A549 treated with GW870086 at 1 μM for 4 hours (cell line): ENCODE measurements at places on chromosomes 2 and 18. TPM values are rescaled to one million over a fixed set of nuclear protein-coding genes. Genes with fewer than 3 reads are reported as not detected.

RUFY4 gene
- 0.23 TPM in 1 of 5 replicates, not detected in the others for total RNA-seq

PTPRN gene
- total RNA-seq = 0.95 to 1.9 TPM (median 1.5 TPM) in 5 replicates

CNGA3 gene
- 0.03 to 0.06 TPM in 2 of 5 replicates, not detected in the others for total RNA-seq

ITGB6 gene
- 0.59 to 0.91 TPM (median 0.78 TPM) in 5 replicates for total RNA-seq

PROKR1 gene
- total RNA-seq = 0.03 TPM in 1 of 5 replicates, not detected in the others

PRADC1 gene
- 18.0 to 25.6 TPM (median 23.6 TPM) in 5 replicates for total RNA-seq

TWIST2 gene
- total RNA-seq = 9.9 to 17.5 TPM (median 16.6 TPM) in 5 replicates

B3GNT7 gene
- total RNA-seq = 2.9 to 3.5 TPM (median 3.4 TPM) in 5 replicates

SFT2D3 gene
- total RNA-seq = 4.5 to 6.8 TPM (median 5.9 TPM) in 5 replicates

BIRC6 gene
- total RNA-seq = 26.3 to 41.7 TPM (median 29.3 TPM) in 5 replicates

COA5 gene
- 19.2 to 24.7 TPM (median 23.5 TPM) in 5 replicates for total RNA-seq

MLPH gene
- 236 to 318 TPM (median 297 TPM) in 5 replicates for total RNA-seq

KATNAL2 gene
- total RNA-seq = 1.5 to 2.9 TPM (median 1.9 TPM) in 5 replicates

BOLL gene
- total RNA-seq = not detected in 5 replicates
